ENCODE measurements at places on chromosomes 5 and 9.

DNA sequence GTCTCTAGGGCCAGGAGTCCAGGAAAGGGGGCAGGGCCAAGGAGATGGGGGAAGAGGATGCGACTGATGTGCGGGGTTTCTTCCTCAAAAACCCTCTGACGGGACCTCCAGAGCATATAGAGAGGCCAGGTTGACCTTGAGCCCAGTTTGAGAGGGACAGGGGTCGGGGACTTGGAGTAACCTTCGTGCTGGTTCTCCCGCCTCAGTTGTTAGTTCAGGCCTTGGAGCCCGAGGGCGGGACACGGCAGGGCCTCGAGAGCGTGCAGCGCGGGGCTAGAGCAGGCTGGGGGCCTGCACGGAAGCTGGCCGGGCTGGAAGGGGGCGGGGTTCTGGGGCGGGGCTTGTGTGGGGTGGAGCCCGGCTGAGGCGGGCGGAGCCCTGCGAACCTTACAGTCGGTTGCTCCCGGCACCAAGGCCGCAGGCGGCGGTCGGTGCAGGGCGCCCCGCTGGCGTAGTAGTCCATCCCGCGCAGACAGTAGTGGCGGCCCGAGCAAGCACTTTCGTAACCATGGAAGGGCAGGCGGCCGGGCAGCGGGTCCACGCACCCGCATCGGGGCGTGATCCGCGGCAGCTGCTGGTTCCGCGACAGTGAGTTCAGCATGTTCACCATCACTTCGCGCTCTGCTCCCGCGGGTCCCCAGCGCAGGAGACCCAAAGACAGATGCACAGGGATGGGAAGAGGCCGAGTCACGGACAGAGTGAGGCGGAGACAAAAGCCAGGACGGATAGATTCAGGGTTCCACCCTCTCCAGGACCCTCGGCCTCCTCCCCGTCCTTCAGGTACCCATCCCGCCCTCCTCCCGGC lies 4.0 kb upstream of the MYORG start:
- peak; percentile 60 for DNase-seq

DNA sequence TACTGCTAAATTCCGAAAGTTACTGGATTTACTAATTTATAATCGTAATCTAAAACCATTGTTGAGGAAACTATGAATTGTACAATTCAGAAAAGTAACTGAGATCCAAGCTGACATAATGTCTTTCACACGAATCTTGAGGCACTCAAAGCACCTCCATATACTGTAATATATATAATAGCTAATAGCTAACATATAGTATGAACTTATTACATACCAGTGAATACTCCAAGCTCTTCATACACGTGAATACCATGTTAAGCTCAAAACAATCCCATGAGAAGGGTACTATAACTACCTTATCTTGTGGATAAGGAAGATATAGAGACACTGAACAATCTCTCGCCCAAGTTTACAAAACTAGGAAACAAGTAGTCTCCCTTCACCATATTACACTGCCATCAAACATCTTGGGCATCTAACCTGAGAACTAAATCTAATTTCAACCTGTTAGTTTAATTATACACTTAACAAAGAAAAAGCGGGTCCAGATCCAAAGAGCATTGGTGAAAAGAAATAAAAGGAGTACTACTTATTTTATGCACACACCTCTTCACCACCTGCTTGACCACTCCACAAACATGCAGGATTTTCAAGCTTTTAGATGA lies 1.0 kb downstream of the NUDCD2 start:
- no peak for DNase-seq

- DNase-seq: no peak
Observed at GRCh38 chr5:177403102-177403791, 2.8 kb upstream of the PFN3 start.

GRCh38 chr5:67094476-67095300 lies 101.9 kb downstream of the CD180 start:
- DNase-seq: no peak

- no peak for DNase-seq
Observed at GRCh38 chr9:120692901-120693699, 21.2 kb downstream of the MEGF9 start.

GRCh38 chr5:95717439-95717838 lies 13.7 kb upstream of the RHOBTB3 start:
- no peak for DNase-seq

GRCh38 chr5:157983906-157984551 lies 125.1 kb upstream of the CLINT1 start:
- DNase-seq: no peak

DNA sequence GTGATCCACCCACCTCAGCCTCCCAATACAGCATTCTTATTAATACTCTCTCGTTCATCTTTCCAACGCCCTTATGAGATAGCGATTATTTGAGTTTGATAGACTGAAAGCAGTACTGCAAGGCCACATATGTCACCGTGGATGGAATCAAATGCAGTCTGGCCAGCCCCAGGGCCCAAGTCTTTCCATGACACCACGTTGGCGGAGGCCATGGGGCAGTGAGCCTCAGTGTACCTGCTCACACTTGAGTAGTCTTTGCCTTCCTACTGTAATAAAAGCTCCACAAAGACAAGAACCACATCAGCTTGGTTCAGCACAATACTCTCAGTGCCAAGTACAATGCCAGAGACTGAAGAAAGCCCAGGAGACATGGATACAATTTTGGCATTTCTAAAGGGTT lies 88.5 kb downstream of the TTLL11 start:
- DNase-seq: no peak

- DNase-seq: no peak
Observed at GRCh38 chr9:34211395-34211794, 32.6 kb downstream of the UBAP1 start.

GRCh38 chr5:30928956-30929355 lies 264.5 kb upstream of the CDH6 start:
- no peak for DNase-seq

DNA sequence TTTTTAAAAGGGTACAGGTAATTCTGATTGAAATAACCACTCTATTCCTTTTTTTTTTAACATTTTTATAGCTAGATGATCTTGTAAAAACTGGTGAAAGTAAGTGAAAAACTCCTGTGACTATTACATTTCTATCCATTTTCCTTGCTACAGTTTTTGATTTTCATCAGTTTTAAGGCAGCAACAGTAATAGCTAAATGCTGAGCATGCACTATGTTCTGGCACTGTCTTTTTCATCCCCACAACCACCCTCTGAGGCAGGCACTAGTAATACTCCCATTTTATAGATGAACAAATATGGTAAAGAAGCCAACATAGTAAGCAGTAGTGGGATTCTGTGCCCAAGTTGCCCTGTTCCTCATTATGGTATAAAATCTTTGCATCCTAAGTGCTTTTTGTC lies 113.0 kb upstream of the IL7R start:
- no peak for DNase-seq

DNA sequence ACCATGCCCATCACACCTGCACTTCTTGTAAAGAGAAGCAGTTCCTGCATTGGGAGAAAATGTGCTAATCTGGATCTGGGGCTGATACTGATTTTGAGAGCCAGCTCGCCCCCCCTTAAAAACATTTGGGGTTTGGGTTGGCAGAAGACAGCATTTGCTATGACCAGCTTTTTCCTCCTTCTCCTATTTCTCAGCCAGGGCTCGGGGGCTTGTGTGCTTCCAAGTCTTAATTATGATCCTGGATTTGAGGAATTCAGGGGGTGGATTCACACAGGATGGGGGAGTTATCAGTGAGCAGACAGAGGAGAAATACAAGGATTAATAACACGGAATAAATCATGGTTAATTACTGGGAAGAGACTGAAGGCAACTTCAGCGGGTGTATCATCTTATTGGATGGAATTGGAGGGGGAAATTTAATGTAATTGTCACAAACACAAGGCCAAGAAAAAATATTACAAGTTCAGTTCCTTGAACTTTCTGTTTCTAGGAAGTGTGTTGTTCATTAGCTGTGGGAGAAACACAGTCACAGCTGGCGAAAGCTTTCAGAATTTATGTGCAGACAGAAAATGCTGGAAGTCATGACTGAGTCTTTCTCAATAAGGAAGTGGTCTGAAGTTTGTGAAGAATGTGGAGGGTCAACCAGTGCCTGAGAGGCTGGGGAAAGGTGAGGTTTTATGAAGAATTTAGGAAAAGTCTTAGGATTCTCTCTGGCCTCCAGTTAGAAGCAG lies 15.3 kb downstream of the C9orf152 start:
- DNase-seq: no peak

GRCh38 chr5:107634981-107635848 lies 35.5 kb downstream of the EFNA5 start:
- DNase-seq: no peak

GRCh38 chr9:98091735-98092612 lies 27.0 kb downstream of the TRIM14 start:
- DNase-seq: no peak

- DNase-seq: no peak
Observed at GRCh38 chr5:43179836-43180235, 12.2 kb upstream of the NIM1K start.

- DNase-seq: no peak
Observed at GRCh38 chr9:88809355-88810161, 181.7 kb upstream of the S1PR3 start.

DNA sequence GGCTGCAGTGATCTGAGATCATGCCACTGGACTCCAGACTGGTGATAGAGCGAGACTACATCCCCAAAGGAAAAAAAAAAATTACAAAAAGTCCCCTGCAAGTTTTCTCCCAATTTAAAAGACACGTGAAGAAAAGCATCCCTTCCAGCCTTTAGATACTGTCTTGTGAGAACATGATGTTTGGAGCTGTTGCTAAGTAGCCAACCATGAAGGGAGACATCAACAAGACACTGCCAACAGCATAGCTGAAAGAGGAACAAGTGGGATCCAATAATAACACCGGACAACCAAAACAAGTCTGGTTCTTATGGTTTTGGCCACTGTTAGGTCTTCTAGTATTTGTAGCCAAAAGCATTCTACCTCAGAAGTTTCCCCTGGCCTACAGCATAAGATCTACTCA lies 118.9 kb upstream of the CCDC180 start:
- no peak for DNase-seq

DNA sequence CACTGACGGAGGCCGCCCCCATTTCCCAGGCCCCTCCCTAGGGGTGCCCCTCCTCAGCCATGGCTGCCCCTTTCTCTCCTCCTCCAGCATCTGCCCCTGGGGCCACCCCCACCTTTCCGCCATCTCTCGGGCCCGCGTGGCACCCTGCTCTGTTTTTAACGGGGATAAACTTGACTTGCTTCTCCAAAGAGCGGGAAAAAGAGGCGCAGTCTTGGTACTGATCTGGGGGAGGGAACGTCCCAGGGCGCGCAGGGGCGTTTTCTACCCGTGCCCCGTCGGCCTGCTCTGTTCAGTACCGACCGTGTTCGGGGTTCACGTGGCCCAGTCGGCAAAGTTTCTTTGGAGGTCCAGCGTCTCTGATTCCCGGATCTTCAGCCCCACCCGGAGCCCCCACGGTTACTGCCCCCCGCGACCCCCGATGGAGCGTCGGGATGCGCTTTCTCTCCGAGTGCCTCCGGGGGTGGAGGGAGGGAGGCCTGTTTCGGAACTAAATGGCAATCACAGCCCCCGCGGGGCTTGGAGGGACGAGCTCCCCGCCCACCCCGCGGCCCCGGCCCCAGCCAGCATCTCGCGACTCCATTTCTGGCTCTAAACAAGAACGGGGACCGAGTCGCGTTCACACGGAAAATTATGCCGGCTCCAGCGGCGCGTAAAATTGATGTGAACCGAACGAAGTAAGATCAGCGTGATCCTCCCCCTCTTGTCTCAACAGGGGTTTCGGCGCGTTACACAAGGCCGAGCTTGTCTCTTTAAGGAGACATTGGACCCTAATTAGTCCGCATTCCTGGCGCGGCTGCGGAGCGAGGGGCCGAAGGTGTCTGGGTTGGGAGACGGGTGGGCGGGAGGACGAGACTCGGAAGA lies 1.1 kb upstream of the TLE4 start:
- peak; percentile 37 for DNase-seq

GRCh38 chr5:457195-457961 lies 14.4 kb downstream of the EXOC3 start:
- no peak for DNase-seq

- peak; percentile 41 for DNase-seq
Observed at GRCh38 chr5:151651997-151652645, 34.6 kb downstream of the SPARC start.

DNA sequence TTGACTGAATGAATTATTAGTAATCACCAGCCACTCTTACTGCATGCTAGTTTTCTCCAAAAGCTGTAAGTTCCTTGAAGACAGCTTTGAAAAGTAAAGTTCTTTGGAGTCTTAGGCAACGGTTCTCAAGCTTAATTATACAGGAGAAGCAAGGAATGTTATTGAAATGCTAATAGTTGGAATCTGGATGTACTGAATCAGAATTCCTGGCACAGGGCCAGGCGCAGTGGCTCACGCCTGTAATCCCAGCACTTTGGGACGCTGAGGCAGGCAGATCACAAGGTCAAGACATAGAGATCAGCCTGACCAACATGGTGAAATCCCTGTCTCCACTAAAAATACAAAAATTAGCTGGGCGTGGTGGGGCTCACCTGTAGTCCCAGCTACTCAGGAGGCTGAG lies 33.4 kb downstream of the GRIA1 start:
- DNase-seq: no peak

DNA sequence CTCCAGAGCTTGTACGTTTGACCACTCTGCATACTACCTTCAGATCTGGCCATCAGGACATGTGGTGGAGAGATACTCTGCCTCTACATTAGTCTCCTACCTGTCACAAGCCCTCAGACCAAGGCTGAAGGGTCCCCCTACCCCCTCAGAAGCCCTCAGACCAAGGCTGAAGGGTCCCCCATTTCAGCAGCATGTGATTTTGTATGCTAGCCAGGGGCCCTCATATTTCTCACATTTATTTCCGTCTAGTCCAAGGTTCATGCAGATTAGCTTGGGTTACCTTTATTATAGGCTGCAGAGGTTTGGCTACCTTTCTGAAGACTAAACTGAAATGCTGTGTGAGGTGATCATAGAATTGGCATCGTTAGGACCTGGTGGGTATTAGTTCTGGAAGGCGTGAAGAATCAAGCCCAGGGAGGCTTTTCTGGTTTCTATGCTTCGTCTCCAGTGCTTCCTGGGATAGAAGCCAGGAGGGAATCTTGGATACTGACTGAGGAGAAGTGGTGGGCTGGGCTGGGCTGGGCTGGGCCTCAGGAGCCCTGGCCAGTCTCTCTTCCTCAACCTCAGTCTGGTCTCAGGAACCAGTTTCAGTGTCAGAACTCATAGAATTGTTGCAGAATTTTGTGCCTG lies 2.8 kb downstream of the SMIM32 start:
- DNase-seq: no peak

DNA sequence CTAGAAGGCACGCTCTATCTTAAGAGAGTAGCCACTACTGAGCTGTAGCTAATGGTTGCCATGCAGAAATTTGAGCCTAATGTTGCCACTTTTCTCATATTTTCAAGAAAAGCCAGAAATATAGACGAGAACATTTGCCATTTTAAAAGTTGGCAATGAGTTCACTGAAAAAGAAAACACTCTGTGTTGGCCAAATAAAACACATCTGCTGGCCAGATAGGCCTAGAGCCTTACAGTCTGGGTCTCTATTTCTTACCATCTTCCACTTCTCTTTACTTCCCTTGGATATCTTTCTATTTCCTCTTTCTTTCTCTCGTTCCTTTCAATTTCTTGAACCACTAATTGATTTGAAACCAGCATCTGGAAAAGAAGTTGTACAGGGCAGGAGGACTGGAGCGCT lies 36.6 kb upstream of the VCAN start:
- no peak for DNase-seq

- DNase-seq: no peak
Observed at GRCh38 chr9:37486616-37487548, 1.1 kb downstream of the POLR1E start.

All from stimulated activated CD8-positive, alpha-beta memory T cell treated with anti-CD3 and anti-CD28 coated beads, Interleukin-15, amount 100 ng/mL, for 48 hours (primary cell).